ENCODE measurements at places on chromosomes 6 and 20.

GRCh38 chr6:87184762-87185250 lies 29.4 kb downstream of the ZNF292 start:
- no peak for DNase-seq

GRCh38 chr20:38805958-38806854 lies 709 bp downstream of the PPP1R16B start:
- no peak for DNase-seq

DNA sequence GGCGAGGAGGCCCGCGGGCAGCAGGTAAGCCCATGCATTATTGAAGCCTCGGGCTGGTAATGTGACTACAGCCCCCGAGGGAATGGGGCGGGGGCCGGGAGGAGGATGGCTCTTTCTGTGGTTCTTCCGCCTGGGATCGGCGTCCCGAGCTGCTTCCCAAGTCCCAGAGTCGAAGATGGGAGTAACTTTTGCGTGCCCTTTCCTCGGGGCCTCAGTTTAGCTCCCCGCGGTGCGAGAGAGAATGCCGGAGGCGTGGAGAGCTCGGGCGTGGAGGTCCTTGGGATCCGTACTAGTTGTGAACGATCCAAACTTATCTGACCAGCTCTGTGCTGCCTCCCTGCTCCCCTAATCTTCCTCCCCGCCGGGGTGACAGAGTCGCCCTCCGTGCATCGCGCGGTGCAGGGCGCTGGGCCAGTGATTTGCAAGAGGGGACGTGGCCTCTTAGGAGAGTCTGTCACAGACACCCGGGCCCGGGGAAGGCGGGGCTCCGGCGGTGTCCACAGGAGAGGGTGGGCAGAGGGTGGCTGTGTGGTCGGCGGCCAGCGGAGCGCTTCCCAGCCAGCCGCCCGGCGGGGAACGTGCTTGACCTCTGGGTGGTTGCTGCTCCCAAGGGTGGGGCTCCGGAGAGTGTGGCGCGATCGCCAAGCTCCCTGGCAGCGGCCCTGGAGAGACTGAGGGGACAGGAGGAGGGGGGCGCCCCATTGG lies 815 bp downstream of the UTRN start:
- DNase-seq, result peak; percentile 36

DNA sequence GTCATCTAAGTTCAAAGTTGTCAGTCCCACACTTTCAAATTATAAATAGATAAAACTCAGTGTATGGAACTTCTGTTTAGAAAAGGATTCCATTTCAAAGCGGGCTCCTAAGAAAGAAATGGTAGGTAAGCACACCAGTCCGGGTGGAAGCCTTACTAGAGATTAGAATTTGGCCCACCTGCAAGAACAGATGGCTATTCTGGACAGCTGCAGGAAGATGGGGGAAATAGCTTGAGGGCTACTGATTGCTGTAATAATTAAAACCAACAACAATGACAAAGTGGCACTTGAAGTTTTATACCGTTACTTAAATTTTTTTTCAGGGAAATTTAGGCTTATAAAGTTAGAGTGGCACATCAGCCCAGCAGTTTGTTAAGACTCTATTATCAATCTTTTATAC lies 83.3 kb downstream of the HIVEP2 start:
- no peak for DNase-seq

DNA sequence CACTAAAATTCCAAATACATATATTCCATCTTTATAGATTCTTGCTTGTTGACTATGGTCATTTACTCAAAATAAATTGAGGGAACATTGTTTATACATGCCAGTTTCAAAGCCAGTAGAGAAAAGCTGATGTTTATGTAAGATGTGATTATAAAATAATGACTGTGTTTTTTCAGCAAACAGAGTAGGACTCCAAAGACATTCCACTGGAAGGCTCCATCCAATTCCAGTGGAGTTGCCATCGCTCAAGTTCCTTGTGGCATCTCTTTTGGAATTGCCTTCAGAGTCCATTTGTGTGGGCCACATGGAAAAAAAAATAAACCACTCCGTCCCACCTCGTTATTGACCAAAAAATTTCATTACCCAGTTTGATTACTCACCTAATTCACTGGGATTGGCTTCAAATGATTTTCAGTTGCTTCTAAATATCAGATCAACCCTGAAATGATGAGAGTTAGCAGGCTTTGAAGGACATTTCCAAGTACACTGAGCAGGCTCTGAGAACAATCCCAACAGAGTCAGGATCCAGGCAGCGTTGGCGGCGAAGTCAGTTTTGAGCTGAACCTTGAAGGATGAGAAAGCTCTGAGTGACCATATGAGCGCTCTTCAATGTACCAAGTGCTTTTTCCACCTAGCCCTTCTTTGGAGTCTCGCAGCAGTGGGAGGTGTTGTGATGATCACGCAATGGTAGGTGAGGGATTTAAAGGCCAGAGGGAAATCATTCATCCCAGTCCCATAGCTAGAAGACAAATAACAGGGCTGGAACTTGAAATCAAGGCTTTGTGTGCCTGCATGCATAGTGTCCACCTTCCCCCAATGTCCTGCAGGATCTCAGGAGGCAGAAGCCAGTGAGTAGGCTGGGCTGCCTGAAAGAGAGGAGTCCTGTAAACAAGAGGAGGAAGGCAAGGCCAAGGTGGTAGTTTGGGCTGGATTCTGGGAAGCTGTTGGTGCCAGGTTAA lies 281.7 kb downstream of the CDC5L start:
- no peak for DNase-seq

DNA sequence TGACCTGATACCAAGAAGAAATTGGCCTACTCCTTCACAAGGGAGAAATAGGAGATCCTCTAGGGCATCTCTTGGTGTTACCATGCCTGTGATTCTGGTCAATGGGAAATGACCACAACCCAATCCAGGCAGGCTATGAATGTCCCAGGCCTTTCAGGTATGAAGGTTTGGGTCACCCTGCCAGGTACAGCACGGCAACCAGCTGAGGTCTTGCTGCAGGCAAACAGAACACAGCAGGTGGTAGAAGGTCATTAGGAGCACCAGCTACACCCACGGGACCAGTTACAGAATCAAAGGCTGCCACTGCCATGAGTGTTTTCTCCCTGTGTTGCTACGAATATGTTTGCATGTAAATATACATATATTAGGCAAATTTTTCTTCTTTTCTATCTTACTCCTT lies 202.3 kb downstream of the ERMARD start:
- DNase-seq, result no peak

- DNase-seq, result peak; percentile 73
Measured at GRCh38 chr6:111871725-111872400, 1.4 kb downstream of the FYN start.

DNA sequence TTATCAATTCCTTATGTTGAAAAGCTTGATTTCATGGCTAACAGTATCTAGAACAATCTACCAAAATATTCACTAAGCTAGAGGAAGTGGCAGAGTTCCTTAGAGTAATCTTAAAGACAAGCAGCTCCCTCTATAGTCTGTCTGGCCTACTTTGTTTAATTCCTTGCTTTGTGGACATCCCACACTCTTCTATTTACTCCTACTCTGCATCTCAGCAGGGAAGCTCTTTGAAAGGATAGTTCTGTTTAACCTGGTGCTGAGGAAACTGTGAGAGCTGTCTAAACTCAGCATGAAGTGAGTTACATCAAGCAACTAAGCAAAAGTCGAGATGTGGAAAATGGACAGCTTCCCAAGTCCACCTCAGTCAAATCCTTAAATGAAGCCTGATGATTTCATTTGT lies 4.3 kb downstream of the REV3L start:
- DNase-seq, result peak; percentile 83

DNA sequence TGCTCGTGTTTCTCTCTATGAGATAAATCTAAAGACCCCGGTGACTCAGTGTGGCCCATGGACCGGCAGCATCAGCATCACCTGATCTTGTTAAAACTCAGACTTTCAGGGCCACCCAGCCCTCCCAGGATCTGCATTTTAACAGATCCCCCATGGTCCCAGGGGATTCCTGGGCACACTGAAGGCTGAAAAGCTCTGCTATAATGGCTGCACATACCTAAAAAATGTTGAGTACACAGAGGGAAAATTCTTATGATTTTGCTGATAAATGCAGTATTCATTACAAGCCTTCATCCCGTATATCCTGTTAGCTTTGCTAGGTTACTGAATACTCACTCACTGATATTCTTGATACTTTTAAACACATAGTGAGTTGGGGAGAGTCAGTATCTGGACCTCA lies 200.5 kb downstream of the MYLK4 start:
- DNase-seq, result no peak

DNA sequence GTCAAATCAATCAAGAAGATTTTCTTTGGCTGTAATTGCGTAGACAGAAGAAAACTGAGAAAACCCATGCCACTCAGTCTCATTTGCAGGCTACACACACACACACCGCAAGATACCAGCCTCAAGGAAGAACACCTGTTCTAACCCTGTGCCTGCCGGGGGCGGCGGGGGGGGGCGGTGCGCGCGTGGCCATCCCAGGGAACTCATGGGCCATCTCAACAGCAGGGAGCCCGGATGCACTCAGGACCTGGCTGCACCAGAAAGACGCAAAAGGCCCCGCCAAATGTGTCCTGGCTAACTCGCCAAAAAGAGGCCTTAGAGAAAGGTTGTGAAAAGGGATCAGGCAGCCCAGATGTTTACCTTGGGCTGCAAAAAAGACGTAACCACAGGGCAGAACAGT lies 2.1 kb downstream of the B3GAT2 start:
- no peak for DNase-seq

DNA sequence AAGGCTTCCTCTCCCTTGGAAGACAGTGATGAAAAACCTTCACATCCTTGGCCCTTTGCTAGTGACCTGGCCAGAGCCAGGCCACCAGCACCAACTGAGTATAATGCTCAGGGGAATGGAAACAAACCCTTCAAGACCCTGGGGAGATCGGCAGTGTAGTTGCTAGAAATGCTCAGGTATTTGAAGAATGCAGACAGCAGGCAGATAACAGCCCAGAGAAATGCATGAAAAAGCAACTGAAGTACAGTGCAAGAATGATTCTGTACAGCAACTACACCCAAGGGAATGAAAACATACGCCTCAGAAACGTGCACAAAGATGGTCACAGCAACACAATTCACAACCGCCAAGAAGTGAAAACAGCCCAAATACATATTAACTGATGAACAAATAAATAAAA lies 41.1 kb downstream of the PPP1R3G start:
- no peak for DNase-seq

GRCh38 chr6:338815-339262 lies 46.6 kb downstream of the DUSP22 start:
- DNase-seq, result no peak

DNA sequence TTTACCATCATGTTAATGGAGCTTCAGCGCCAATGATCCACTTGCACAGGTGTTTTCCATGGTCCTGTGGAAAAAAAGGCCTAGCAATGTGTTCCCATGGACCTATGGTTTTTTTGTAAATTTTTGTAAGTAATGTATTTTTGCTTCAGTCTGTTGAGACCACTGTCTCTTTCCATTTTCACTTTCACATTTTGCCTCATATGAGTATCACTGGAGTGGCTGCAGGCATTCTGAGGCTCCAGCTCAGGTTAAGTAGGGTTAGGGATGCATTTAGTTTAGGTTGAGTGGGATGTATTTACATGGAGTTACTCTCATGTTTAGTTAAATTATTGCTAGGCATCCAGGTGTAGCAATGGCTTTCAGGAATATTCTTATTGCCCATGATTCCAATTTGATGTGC lies 19.2 kb upstream of the LMBRD1 start:
- no peak for DNase-seq

Data from spinal cord (tissue), 10 donors.